Pancreas (tissue), 10 donors: ENCODE measurements at places on chromosomes 1 and 21.

DNA sequence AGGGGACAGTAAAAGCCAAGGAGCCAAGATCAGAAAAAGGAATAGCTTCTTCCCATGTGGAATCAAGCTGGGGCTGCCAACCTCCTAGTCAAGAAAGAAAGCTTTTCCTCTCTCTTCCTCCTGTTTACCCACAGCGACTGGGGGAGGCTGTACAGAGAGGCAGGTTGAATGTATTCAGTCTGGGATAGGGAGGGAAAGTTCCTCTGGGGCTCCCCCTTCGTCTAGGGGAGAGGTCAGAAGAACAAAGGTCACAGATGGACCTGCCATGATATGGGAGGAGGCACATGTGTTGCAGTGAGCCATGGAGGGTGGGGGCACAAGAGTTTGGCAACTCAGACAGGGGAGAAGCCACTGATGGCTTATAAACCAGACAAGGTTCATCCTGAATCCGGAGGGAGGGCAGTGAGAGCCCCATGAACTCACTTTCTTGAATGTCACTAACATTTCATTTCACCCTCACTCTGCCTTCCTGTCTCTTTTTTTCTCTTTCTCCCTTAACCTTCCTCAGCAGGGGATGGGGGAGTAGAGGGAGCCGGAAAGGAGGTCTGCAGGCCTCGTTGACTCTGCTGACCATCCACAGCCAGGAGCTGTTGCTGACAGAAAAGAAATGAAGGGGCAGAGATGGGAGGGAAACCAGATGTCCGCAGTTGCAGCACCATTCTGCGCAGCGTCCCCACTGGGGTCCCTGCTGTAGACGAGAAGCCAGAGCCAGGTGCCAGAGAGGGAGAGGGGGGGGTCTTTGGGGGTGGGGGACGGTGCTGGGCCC lies 61.1 kb downstream of the PLXNA2 start:
- DNase-seq: no peak

DNA sequence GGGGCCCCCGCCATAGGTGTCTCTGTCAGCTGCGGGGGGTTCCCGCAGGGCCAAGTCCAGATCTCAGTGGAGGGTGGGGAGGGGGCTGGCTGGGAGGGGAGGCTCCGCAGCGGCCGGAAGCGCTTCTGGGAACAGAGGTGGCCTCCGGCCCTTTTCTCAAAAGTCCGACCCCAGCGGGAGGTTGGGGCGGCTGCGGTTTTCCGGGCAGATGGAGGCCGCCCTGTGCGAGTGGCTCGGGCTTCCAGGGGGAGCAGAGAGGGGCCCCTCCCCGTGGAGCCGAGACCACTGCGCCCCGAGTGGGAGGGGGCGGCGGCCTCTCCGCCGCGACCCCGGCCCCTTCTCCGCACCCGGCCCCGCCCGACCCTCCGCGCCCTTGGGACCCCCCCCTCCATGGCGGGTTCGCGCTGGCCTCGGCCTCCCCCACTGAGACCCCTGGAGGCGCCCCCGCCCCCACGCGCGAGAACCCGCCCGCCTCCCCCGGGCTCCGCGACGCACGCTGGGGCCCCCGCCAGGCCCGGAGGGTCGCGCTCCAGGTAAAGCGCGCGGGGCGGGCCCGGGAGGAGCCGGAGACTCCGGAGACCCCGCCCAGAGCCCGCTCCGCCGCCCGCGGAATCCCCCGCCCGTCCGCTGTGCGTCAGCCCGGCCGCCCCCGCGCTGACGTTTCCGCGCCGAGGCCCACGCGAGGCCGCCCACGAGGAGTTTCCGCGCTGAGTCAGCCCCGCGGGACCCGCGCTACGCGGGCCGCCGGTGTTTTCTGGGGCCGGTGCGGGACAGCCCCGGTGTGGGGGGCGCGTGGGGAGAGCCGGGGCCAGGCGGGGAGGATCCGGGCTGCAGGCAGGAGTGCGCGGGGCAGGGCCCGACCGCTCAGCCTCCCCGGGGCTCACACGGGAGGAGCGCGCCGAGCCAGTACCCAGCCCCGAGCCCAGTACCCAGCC lies 5.2 kb downstream of the TNFRSF18 start:
- no peak for DNase-seq

DNA sequence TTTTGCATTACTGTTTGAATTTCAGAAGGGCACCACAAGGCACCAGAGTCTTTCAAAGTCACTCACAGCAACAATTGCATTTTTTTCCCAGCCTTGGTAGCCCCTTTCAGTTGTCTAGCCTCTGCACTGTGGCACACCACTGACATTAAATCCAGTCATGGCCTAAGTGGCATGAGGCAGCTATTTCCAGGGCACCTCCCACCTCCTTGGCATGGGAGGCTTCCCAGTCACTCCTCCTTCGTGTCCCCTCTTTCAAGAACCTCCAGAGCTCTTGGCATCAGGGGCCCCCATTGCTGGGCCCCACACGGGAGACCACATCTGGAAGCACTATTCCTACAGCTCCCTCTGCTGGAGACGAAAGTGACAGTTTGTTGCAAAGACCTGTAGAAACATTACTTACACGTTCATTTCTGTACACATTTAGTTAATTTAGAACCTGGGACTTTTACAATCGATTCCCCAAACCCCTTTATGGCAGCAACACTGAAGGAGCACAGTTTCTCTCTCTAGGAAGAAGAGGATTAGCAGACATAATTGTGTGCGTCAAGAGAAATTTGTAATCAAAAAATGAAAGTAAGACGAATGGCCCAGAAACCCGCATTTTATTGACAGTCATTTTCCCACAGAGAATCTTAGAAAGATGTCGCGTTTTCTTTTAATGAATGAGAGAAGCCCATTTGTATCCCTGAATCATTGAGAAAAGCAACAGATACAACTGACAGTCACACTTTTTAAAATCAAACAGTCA lies 5.7 kb upstream of the CHD5 start:
- no peak for DNase-seq

- no peak for DNase-seq
These were observed 111.9 kb upstream of the L1TD1 start for GRCh38 chr1:62082456-62083363.

DNA sequence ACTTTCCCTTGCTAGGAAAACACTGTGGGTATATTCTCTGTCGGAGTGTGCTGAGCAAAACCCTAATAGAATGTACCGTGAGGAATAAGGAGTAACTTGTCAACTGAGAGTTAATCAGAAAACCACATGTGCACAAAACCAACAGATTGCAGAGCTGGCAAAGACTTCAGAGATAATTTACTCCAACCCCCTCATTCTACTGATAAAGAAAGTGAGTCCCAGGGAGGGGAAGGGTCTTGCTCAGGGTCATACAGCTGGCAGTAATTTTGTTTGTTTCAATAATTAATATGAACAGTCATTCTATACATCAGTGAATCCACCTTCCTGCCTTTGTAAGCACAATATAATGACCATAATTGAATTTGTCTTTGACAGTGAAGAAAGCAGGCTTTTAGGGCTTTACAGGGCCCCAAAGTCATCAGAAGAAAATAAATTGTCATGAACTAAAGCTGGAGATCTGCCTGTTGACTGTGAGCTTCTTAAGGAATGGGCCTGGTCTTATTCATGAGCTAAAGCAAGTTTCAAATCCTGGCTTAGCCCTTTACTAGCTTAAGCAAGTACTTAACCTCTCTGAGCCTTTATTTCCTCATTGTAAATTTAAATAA lies 67.2 kb upstream of the HOOK1 start:
- no peak for DNase-seq

GRCh38 chr1:59670662-59671061 lies 144.1 kb upstream of the HOOK1 start:
- no peak for DNase-seq

GRCh38 chr1:207579436-207579799 lies 65.5 kb upstream of the CR1L start:
- peak; percentile 27 for DNase-seq

- no peak for DNase-seq
These were observed 7.1 kb downstream of the NHLH2 start for GRCh38 chr1:115833856-115834255.

GRCh38 chr1:72847651-72848050 lies 565.3 kb upstream of the NEGR1 start:
- DNase-seq: no peak

DNA sequence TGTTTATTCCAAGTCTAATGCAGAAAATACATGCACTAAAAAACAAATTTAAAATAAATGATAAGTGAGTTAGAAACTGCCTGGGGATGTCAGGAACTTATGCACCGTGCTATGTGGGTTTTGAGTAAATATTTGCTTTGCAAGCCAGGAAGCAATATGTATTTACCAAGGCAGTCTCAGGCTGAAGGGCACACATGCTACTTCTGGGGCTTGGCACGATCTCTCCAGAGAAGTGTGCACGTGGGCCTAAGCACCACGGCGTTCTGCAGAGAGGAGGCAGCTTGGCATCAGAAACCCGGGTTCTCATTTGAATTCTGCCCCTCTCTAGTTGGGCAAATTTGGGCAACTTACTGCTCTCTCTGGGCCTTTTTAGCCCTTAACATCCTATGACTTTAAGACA lies 72.6 kb upstream of the ROR1 start:
- DNase-seq: peak; percentile 74

DNA sequence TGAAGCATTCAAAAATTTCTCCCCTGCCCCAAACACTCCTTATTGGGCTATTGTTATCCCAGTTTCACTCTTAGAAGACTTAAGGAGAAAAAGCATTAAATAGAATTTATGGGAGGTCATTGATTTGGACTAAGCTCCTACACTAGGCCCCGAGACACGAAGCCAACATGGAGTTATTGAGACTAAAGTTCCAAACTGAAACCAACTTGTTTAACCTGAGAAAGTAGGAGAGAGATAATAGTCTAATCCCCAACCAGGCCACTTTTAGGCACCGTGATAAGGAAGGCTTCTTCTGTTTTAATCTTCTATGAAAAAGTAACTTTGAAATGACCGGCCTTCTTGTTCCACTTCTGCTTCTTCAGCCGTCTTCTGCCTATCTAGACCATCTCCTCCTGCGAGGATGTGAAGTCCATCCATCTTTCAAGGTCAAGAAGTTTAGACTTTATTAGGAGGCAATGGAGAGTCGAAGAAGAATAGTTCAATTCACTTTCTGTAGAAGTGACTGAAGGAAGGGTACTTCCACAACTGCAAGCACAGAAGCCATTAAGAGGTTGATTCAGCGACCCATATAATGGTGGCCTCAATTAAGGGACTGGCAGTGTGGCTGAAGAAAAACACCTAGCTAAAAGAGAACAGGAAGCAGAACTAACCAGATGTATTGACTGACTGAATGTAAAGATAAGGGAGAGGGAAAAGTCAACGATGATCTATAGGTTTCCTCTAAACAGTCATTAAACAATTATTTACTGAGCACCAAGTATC lies 428.8 kb downstream of the SMYD3 start:
- DNase-seq: no peak

DNA sequence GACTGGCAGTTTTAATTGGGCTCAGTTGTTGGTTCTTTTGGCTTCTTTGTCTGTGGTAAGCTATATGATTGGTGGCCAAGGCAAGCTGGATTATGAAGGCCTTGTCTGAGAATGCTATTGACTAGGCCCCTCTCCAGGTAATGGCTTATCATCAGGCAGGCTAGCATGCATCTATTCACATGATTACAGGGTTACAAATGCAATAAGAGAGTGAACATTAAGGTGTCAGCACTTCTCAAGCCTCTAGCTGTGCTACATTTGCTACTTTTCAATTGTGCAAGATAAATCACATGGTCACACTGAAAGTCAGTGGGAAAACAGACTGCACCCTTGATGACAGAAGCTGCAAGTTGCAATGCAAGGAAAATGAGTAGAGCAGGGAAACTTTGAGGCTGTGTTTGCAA lies 550.9 kb upstream of the TMPRSS15 start:
- DNase-seq: no peak

DNA sequence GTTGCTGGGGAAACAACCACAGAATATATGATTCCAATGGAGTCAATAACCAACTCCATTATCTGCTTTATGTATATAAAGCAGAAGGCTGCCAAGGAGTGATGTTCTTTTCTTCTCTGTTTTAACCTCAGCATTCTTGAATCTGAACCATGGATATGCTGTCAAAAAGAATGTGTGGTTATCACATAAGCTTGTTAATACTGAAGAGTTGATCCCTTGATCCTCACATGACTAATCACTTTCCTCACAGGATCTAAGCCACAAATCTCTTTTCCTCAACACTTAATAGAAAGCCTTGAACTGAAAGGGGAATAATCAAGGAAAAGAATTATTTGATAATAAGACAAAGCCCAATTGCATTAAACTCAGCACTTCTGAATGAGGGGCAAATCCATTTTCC lies 271.3 kb upstream of the KIAA0040 start:
- DNase-seq: no peak

- DNase-seq: no peak
These were observed 37.6 kb upstream of the CTBS start for GRCh38 chr1:84611796-84612195.

- DNase-seq: no peak
These were observed 1.6 kb upstream of the S1PR1 start for GRCh38 chr1:101235216-101235695.

DNA sequence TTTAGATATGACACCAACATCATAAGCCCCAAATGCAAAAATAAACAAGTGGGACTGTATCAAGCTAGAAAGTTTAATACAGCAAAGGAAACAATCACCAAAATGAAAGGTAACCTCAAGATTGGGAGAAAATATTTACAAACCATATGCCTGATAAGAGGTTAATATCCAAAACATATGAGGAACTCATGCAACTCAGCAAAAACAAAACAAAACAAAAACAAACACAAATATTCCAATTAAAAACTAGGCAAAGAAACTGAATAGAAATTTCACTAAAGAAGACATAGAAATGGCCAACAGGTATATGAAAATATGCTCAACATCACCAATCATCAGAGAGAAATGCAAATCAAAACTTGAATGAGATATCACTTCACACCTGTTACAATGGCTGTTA lies 116.5 kb upstream of the ATP1B1 start:
- DNase-seq: no peak

DNA sequence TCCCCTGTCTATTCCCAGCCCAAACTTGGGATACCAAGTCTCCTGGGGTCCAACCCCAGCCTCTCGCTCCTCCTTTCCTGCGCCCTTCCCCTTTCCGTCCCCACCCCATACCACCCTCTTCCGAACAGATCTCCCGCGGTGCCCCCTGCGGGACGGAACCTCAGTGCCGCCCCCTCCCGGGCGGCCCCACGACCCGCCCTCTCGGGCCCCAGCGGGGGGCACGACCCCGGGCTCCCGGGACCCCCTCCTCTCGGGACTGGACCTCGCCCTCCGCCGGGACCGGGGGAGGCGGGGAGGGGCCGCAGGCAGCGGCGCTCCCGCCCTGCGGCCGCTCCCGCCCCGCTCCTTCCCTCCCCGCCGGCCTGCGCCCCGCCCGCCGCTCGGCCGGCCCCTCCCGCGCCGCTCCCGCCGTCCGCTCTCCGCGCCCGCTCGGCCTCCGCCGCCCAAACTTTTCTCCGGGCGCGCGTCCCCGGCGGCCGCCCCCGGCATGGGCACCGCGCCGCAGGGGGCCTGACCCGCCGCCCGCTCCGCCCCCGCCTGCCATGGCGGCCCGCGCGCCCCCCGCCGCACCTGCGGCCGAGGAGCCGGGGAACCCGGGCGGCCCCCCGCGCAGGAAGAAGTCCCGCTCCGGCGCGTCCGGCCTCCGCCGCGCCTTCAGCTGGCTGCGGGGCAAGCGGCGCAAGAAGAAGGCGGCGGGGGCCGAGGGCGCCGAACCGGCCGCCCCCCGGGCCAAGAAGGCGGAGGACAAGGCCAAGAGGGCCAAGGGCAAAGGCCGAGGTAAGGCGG lies 39.0 kb upstream of the SYNC start:
- peak; percentile 80 for DNase-seq
